Stomach (tissue), 19 donors: ENCODE measurements at places on chromosomes 2 and 18. TPM values are rescaled to one million over a fixed set of nuclear protein-coding genes. Genes with fewer than 3 reads are reported as not detected.

- peak; percentile 62 for DNase-seq
These were observed 270.2 kb downstream of the LOXHD1 start for GRCh38 chr18:46386788-46387187.

- no peak for DNase-seq
These were observed 157.5 kb upstream of the LMAN1 start for GRCh38 chr18:59516356-59517155.

DNA sequence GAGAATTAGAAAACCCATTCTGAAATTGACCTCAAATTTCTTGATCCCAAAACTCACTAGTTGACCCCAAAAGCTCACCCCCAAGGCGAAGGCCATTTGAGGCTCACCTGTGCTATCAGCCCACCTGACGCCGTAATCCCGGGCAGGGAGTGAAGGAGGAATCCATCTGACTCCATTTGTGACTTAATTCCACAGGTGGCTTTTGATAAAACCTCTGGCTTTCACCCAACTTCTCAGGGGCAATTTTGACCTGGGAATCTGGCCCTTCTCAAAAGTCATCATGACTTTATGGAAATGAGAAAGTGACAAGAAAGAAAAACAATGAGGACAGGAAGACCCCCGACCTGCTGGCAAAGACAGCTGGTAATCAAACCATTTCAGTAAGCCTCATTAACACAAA lies 86.9 kb upstream of the SALL3 start:
- no peak for DNase-seq

The FBXO41 gene
- total RNA-seq: 0.55 TPM

The ACVR1C gene
- 1.2 TPM for total RNA-seq

The CRYGC gene
- total RNA-seq: not detected
